ENCODE measurements at places on chromosomes 7 and 10.

- no peak for DNase-seq
Observed at GRCh38 chr10:120593693-120594092, 136.7 kb downstream of the PLPP4 start.

DNA sequence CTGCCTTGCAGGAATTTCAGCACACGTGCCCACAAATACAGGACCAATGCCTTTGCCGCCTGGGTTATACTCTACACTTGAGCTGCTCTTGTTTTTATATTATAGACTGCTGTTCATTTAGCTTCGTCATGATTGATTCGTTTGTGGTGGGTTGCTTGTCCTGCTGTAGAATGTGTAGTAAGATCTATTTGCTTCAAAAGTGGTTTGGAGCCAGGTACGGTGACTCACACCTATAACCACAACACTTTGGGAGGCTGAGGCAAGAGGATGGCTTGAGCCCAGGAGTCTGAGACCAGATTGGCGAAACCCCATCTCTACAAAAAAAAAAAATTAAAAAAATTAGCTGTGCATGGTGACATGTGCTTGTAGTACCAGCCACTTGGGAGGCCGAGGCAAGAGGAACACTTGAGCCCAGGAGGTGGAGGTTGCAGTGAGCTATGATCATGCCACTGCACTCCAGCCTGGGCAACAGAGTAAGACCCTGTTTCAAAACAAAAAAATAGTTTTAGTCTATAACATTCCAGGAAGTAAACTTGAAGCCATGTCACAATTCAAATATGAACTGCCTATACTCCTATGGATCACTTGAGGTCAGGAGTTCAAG is 9.0 kb upstream of the RHBDD2 start:
- DNase-seq, result no peak

DNA sequence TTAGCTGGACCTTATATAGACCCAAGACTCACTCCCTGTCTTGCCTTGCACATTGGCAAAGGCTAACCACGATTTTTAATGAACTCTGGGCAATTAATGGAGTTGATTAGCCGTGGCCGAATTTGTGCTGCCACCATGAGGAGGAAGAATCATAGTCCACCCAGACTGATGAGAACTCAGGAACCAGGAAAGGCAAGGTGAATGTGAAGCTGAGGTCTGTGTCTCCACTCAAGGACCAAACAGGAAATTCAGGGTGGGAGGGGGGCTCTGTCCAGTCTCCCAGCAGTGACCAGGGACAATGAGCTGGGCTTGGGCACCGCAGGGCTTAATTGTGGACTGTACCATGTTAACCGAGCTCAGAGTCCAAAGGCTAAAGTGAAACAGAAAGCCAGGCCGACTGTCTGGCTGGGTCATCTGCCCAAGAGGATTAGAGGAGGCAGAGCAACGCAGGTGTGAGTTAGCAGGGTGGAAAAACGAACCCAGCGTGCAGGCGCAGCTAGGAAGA is 127.0 kb upstream of the JCAD start:
- no peak for DNase-seq

DNA sequence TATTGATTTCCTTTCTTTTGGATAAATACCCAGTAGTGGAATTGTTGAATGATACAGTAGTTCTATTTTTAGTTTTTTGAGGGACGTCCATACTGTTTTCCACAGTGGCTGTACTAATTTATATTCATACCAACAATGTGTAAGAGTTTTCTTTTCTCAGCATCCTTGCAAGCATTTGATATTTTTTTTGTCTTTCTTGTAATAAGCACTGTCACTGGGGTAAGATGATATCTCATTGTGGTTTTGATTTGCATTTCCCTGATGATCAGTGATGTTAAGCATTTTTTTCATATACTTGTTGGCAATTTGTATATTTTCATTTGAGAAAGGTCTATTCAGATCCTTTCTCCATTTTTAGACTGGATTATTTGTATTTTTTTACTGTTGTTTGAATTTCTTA is 308.7 kb downstream of the PTEN start:
- DNase-seq, result no peak

DNA sequence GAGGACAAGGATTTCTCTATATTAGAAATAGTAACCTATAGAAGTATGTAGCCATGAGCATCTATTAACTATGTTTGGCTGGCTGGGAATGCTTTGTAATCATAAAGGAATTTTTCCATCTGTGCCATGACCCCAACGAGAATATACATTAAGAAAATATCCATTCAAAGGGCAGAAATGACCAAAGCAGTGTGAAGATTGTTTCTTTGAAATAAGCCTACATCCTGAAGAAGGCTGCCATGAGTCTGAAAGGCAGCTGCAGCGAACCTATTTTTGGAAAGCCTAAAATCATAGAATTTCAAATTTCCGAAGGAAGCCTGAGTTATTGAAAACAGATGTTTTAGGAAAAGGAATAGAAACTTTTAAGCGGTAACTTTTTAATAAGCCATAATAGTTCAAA is 244.2 kb upstream of the FOXK1 start:
- DNase-seq, result no peak

DNA sequence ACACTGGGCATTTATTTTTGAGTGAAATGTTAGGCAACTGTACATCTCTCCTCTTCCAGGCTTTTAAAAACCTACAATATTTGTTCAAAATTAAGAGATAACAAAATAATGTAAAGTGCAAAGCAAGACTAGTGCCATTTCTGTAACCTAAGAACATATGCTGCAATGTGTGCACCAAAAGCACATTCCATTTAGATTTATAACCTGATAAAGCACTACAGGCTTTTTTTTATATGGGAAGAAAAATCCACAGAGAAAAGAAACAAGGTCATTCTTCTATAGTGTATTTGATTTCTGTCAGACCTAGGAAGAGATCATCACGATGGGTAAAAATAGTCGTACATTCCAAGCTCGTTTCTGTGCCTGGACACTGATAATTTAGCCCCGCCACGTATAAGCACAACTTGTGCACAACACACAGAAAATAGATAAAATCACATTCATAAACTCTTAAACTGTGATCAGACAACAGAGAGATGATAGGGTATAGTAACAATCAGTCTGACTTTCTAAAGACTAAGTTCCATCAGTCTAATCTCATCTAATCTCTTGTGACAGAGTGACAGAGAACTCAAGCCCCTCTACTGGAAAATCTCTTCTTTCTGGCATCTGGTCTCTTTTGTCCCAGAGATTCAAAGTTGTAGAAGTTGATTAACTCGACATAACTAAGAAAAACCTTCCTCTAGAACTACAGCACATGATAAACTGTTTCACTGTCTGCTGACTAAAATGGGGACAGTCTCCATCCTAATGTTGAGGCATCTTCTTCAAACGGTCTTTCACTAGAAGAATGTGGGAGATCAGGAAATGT is 6.7 kb downstream of the LAMB1 start:
- no peak for DNase-seq

GRCh38 chr10:105161767-105162166 is 520.7 kb downstream of the SORCS3 start:
- DNase-seq, result no peak

DNA sequence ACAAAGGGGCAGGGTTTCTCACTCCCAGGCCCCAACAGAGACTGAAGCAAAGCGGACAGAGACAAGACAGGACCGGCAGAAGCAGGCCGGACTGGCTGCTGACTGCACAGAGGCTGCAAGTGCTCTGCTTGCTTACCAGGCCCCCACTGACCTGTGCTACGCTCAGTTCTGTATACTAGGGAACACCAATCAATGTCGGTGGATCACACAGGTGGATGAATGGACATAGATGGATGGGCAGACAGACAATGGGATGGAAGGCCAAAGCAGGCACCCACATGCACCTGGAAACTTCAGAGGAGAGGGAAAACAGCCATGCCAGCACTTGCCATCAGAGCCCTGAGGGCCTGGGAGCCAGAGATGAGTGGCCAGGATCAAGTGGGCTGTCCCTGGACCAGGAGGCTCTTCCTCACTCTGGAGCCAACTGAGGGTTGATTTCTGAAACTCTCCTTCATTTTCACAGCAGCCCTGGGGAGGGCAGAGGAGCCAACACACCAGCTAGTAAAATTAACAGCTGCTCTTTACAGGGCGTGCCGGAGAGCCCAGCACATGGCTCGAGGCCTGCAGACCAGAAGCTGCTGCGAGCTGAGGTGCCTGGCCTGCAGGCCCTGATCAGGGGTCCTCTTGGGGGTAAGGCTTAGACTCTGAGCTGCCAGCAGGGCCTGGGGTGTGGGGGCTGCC is 243.6 kb downstream of the KCNMA1 start:
- no peak for DNase-seq

- DNase-seq, result no peak
Observed at GRCh38 chr7:129231666-129232065, 6.8 kb downstream of the AHCYL2 start.

DNA sequence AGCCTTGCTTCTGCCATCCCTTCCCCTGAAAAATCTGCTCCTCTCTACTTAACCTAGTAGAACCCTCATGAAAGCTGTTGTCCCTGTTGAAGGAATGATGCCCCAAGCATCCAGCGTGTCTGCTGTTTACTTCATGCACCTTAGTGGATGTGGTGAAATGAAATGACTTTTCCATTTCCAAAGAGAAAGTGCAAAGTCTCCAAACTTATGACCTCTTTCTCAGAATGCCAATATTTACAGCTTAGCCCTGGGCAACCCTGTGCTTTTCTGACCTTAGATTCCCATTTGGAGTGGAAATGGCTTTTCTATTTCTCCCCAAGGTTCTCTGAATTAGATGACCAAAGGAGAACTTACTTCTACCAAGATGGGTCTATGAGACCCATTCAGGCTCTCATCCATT is 256.9 kb downstream of the KCNMA1 start:
- no peak for DNase-seq

- no peak for DNase-seq
Observed at GRCh38 chr7:85041605-85042216, 145.1 kb downstream of the SEMA3D start.

GRCh38 chr7:8146106-8146787 is 115.7 kb downstream of the ICA1 start:
- DNase-seq, result no peak

DNA sequence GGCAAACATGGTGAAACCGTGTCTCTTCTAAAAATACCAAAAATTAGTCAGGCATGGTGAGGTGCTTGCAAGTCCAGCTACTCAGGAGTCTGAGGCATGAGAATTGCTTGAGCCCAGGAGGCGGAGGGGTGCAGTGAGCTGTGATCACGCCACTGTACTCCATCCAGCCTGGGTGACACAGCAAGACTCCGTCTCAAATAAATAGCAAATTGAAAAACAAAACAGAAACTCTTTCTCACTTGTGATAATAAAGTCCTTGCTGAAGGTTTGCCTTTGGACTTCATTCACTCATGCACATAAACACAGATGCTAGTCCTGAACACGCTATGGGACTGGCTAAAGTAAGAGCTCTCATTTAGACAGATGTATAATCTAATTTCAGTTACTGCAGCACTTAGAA is 37.6 kb downstream of the ANK3 start:
- no peak for DNase-seq

DNA sequence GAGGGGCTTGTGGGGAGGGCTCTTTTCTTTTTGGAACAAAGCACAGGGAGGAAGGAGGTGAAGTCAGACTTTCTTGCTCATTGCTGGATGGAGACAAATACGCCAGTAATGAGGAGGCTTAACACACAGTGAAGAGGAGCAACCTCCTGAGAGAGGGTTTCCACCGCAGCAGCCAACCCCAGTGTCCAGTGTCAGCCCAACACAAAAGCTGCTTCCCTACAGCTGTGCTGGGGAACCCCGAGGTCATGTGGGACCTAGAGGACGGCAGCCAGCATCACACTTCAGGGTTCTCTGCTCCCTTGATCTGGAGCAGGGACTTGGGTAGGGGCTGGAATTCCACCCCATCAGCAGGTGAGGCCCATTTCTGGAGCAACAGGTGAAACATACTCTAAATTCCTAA is 7.7 kb downstream of the BLNK start:
- DNase-seq, result no peak

GRCh38 chr10:110458266-110458920 is 39.3 kb upstream of the DUSP5 start:
- DNase-seq, result no peak

DNA sequence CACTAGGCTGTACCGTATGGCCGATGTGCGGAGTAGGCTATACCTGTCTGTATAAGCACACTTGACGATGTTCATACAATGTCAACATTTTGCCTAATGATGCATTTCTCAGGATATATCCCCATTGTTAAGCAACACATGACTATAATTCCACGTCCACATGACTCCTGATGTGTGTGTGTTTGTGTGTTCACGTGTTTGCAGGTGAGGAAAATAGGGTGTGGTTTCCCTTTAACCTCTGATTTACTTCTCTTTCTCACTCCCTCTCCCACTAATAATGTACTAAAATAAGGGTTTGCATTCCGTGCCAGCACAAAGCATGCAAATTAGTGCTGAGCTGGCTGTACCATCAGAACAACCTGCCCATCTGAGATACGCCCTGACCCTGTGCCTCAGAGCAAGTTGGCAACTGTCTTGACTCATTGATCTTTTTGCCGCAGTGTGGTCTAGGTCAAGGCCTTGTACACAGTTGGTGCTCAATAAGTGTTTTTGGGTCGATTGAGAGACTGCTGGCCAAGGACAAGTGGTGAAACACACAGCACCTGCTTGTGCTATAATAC is 64.6 kb upstream of the DOCK1 start:
- DNase-seq, result no peak

GRCh38 chr10:4429571-4429970 is 396.4 kb upstream of the AKR1E2 start:
- no peak for DNase-seq

DNA sequence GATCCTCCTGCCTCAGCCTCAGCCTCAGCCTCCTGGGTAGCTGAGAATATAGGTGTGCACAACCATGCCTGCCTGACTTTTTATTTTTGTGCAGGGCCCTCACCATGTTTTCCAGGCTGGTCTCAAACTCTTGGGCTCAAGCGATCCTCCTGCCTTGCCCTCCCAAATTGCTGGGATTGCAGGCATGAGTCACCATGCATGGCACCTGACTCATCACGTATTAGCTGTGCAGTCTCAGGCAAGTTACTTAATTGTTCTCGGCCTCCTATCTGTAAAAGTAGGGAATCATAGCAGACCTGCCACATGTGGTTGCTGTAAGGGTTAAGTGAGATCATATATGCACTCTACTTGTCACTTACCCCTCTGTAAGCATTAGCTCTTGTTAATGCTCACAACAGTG is 117.2 kb downstream of the ANLN start:
- DNase-seq, result no peak

GRCh38 chr7:46781901-46782439 is 799.9 kb downstream of the TNS3 start:
- DNase-seq, result no peak

DNA sequence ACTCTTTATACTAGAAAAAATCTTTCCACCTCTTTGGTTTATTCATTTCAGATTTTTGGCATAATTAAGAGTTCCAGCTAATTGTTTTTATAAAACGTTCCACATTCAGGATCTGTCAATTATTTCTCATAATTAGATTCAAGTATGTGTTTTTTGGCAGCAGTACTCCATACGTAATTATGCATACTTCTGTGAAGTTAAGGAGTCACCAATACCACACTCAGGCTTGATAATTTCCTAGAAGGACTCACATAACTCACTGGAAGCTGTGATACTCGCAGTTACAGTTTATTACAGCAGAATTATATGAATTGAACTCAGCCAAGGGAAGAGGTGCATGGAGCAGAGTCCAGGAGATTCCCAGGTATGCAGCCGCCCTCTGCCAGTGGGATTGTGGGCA is 290.5 kb upstream of the AKR1E2 start:
- no peak for DNase-seq

- no peak for DNase-seq
Observed at GRCh38 chr10:92627845-92628480, 35.0 kb downstream of the KIF11 start.

GRCh38 chr10:119206603-119207365 is 587 bp upstream of the GRK5 start:
- peak; percentile 66 for DNase-seq

Measured in stimulated activated CD4-positive, alpha-beta T cell treated with anti-CD3 and anti-CD28 coated beads, Interleukin-1b, Interleukin-23, amount 100 ng/mL, for 4 hours (primary cell).